Kidney (tissue), 22 donors: ENCODE measurements at places on chromosomes 12 and 14. TPM values are rescaled to one million over a fixed set of nuclear protein-coding genes. Genes with fewer than 3 reads are reported as not detected.
A peak's percentile ranks its signal among the peaks of the same experiment; 100 is the strongest.

- no peak for DNase-seq
These were observed 26.9 kb downstream of the HIP1R start for GRCh38 chr12:122862110-122862634.

DNA sequence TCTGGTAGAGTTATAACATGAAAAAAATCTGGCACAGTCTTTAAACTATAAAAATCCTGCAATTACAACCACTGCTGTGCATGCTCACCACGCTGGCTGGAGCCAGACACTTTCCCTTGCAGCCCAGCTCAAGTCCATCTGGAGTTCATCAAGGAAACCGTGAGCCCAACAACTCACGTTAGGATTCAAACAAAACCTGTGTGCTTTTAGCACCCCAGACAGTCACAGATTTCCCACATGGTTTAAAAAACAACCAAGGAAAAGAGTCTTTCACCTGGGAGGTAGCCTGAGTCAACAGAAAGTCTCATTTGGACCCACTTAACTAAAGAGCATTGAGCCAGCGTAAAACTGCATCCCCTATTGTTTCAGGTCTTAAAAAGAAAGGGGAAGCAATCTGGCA, 4.7 kb downstream of the LRIG3 start:
- DNase-seq, result no peak

- peak; percentile 65 for DNase-seq
These were observed 464.0 kb downstream of the RAD51B start for GRCh38 chr14:68283378-68284123.

GRCh38 chr12:42213023-42213422, 25.0 kb downstream of the YAF2 start:
- no peak for DNase-seq

GRCh38 chr14:50978888-50979287, 34.6 kb upstream of the PYGL start:
- DNase-seq, result no peak

- DNase-seq, result no peak
These were observed 30.1 kb upstream of the PWP1 start for GRCh38 chr12:107655281-107656065.

- DNase-seq, result no peak
These were observed 272.0 kb downstream of the SSPN start for GRCh38 chr12:26467351-26467750.

- DNase-seq, result no peak
These were observed 3.0 kb upstream of the CISTR start for GRCh38 chr12:53754633-53755264.

GRCh38 chr12:19681007-19681406, 241.7 kb downstream of the AEBP2 start:
- no peak for DNase-seq

Gene SIX6
- polyA plus RNA-seq, result not detected

Gene VIPAS39
- polyA plus RNA-seq, result 14.1 TPM

Gene CMTM5
- 1.1 TPM for polyA plus RNA-seq

Gene TSHR
- not detected for polyA plus RNA-seq

Gene KRT5
- not detected for polyA plus RNA-seq

Gene DDN
- polyA plus RNA-seq, result 27.0 TPM

Gene APOF
- not detected for polyA plus RNA-seq

Gene PTPRQ
- polyA plus RNA-seq, result 3.1 TPM
